Stimulated activated CD4-positive, alpha-beta T cell treated with anti-CD3 and anti-CD28 coated beads, TNF-alpha, amount 100 ng/mL, for 1 hour (primary cell): ENCODE measurements at places on chromosomes 6 and 20.

DNA sequence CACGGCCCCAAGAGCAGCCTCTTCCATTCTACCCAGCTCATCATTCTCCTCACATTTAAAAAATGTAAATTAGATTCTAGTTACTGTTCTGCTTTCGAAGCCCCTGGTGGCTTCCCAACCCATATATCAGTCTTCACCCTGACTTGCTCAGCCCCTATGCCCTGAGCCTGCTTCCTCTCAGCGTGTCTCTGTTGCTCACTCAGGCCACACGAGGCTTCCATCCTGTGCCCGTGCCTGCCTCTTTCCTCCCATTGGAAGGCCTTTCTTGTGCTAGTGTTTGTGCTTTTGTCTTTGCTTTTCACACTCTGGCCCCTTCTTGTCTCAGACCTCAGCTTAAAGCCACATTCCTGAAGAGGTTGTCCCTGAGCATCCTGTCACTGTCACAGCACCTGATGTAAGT lies 78.1 kb downstream of the AFDN start:
- no peak for DNase-seq

DNA sequence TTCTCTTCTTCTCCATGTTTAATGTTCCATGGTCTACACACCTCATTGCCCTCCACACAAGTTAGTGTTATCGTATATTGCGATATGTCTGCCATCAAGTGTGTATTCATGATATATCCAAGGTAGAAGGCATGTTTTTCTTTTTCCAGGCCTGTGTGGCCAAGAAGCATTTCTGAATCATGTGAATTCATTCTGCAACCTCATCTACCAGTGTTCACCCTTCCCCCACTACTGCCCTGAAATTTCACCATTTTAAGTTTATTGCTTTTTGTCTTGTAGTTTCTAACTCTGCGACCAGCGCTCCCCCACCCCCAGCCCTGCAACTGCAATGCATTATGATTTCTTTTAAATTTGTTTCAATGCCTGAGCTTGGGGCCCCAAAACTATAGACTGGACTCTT lies 618.0 kb upstream of the FLRT3 start:
- DNase-seq: no peak

GRCh38 chr6:33744001-33744848 lies 2.5 kb downstream of the IP6K3 start:
- peak; percentile 63 for DNase-seq

DNA sequence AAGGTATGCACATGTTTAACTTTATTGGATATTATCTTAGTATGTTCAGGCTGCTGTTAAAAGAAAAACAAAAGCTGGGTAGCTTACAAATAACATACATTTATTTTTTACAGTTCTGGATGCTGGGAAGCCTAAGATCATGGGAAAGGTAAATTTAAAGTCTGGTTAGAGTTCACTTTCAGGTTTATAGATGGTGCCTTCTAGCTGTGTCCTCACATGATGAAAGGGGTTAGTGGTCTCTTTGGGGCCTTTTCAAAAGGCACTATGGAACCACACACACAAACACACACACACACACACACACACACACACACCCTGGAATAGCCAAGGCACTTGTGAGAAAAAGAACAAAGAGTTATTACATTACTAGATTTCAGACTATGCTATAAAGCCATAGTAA lies 805.8 kb upstream of the GJE1 start:
- DNase-seq: no peak
